ENCODE measurements at places on chromosomes 4 and X.
A peak's percentile ranks its signal among the peaks of the same experiment; 100 is the strongest.

GRCh38 chrX:68490644-68491043, 8.2 kb upstream of the YIPF6 start:
- DNase-seq, result peak; percentile 65

GRCh38 chrX:69238114-69238886, 73.0 kb upstream of the PJA1 start:
- DNase-seq, result no peak

- no peak for DNase-seq
Observed at GRCh38 chr4:102388611-102389010, 43.3 kb upstream of the SLC39A8 start.

DNA sequence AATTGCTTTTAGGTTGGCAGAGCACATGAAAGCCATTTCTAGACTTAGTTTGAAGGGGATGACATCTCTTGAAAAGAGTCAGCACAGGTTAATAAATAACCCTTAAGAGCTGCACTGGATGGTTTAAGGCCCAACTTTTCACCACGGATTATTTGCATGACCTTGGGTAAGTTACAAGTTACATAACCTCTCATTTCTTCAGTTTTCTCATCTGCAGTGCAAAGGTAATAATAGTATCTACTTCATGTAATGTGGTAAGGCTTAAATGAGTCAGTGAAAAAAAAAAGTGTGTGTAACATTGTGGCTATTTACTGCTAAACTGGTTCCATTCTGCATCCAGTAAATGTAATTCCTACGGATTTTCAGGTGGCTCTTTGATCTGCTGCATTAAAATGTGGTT, 715.8 kb downstream of the CCSER1 start:
- DNase-seq, result no peak

DNA sequence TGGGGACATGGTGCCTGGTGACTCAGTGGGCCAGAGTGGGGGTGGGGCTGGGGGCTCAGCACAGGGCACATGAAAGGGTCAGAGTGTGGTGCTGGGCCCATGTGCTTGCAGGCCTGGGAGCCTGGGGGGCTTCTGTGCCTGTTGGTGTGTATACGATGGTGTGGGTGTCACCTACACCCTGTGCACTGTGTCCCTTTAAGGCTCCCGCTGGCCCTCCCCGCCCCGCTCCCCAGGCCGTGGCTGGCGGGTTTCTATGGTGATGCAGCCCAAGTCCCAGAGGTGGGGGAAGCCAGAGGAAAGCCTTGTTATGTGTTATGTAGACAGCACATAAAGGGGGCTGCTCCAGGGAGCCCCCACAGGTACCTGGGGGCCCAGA, 5.5 kb downstream of the L1CAM start:
- DNase-seq, result no peak

DNA sequence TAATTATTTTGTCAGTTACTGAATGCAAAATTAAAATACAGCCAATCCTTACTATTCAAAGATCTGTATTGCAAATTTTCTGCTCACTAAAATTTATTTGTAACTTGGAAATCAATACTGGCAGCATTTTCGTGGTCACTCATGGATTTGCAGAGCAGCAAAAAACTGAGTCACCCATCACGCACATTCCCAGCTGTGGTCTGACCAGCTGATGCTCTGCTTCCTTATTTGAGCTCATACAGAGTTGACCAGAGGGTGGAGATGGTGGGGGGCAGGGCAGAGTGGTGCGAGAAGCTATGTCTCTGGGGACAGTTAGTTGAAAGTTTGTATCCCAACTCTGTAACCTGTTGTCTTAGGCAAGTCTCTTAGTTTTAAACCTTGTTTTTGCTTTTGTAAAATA, 214.8 kb downstream of the SPCS3 start:
- DNase-seq, result peak; percentile 75

Measured in OCI-M1 (cell line).